Mesothelial cell of epicardium (in vitro differentiated cells): ENCODE measurements at places on chromosomes 3 and 15.

GRCh38 chr15:60905587-60905986 lies 323.5 kb downstream of the RORA start:
- no peak overlapping the region for H3K27ac ChIP-seq
- no peaks in the 10 kb centered on the region for H3K36me3 ChIP-seq
- H3K27me3 ChIP-seq, result peaks cover 10% of the 10 kb centered on the region
- H3K4me3 ChIP-seq, result no peak overlapping the region
- no peak for DNase-seq

DNA sequence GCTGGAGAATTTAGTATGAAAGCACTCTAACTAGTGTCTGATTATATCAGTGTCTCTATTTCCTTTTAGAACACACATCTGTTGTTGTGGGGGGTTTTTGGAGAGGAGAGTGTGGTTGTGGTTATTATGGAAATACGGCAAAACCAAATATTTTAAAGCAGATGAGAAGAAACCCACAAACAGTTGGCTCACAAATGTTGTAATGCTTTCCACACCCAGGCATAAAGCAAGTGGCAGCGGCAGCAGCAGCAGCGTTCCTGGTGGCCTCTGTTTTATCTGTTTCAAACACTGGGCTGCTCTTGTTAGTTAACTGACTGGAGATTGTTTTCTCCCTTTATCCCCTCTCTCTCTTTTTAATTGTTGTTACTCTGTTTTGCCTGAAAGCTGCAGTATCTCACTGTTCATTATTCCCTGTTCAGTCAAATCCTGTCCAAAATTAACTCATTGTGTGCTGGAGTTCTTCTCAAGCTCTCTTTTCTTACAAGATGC lies 1045.5 kb upstream of the NR2F2 start:
- no peaks in the 10 kb centered on the region for H3K36me3 ChIP-seq
- H3K27ac ChIP-seq, result peak overlapping the region; percentile 2
- no peak overlapping the region for H3K4me3 ChIP-seq
- no peaks in the 10 kb centered on the region for H3K27me3 ChIP-seq

GRCh38 chr3:171086914-171087313 lies 60.4 kb upstream of the SLC2A2 start:
- H3K36me3 ChIP-seq, result no peaks in the 10 kb centered on the region
- H3K27me3 ChIP-seq, result no peaks in the 10 kb centered on the region
- H3K27ac ChIP-seq, result no peak overlapping the region
- no peak for DNase-seq
- H3K4me3 ChIP-seq, result no peak overlapping the region

- no peaks in the 10 kb centered on the region for H3K36me3 ChIP-seq
- no peaks in the 10 kb centered on the region for H3K27me3 ChIP-seq
- no peak overlapping the region for H3K4me3 ChIP-seq
- H3K27ac ChIP-seq, result no peak overlapping the region
- peaks cover 5% of the 10 kb centered on the region for H3K4me1 ChIP-seq
These were observed 50.2 kb upstream of the CCR4 start for GRCh38 chr3:32901005-32901932.

- H3K4me3 ChIP-seq, result no peak overlapping the region
- H3K27ac ChIP-seq, result no peak overlapping the region
- no peaks in the 10 kb centered on the region for H3K4me1 ChIP-seq
- H3K27me3 ChIP-seq, result peaks cover 5% of the 10 kb centered on the region
- DNase-seq, result no peak
- H3K36me3 ChIP-seq, result no peaks in the 10 kb centered on the region
These were observed 8.4 kb downstream of the CX3CR1 start for GRCh38 chr3:39271363-39271914.

DNA sequence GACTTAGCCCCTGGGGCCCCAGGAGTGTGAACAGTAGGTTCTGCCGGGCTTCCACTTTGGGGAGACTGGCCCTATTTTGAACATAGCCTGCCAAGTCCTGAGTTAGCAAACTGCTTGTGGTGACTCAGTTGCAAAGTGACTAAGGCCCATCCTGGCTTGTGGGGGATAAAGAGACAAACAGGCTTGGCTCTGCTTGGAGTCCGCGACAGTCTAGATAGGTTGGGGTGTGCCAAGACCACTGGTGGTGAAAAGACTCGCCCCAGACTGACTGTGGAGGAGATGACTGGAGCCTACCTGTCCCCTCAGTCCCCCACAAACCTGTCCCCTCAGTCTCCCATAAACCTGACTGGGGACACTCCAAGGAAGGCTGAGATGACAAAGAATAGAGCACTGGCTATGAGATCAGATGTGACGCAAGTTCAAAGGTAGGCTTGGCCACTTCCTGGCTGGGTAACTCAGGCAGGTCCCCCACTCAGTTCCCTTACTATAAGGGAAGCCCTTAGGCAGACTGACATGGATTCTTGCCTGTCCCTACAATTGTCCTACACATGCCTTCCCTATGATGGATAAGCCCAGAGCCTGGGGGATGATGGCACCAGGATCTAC lies 4.3 kb downstream of the DNASE1L3 start:
- DNase-seq, result no peak
- no peak overlapping the region for H3K4me3 ChIP-seq
- H3K27me3 ChIP-seq, result peaks cover 13% of the 10 kb centered on the region
- no peaks in the 10 kb centered on the region for H3K36me3 ChIP-seq
- H3K27ac ChIP-seq, result no peak overlapping the region

DNA sequence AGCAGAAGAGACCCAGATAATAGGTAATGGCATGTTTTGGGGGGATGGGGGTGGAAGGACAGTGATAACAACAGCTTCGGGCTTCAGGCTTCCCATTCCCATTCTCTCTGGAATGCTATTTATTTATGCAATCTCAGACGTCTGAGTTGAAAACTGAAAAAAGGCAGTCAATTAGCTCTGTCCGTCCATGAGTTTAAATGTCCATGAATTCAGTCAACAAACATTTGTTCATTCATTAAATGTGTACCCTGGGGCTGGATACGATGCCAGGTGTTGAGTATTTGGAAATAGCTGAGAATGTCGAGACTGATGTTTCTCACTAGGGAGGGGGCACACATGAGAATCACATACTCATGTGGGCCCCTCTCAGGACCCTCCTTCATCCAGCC lies 42.4 kb downstream of the AMOTL2 start:
- no peaks in the 10 kb centered on the region for H3K36me3 ChIP-seq
- no peak for DNase-seq
- H3K27me3 ChIP-seq, result no peaks in the 10 kb centered on the region
- H3K4me3 ChIP-seq, result peak overlapping the region; percentile 1
- H3K4me1 ChIP-seq, result peaks cover 68% of the 10 kb centered on the region

GRCh38 chr3:73586190-73586589 lies 38.6 kb downstream of the PDZRN3 start:
- H3K27ac ChIP-seq, result peak overlapping the region; percentile 72
- peaks cover 13% of the 10 kb centered on the region for H3K36me3 ChIP-seq
- DNase-seq, result no peak
- H3K4me3 ChIP-seq, result no peak overlapping the region
- H3K4me1 ChIP-seq, result peaks cover 13% of the 10 kb centered on the region
- no peaks in the 10 kb centered on the region for H3K27me3 ChIP-seq

GRCh38 chr3:44355362-44356033 lies 16.9 kb downstream of the TCAIM start:
- H3K27me3 ChIP-seq, result no peaks in the 10 kb centered on the region
- no peak overlapping the region for H3K27ac ChIP-seq
- H3K4me3 ChIP-seq, result no peak overlapping the region
- peaks cover 22% of the 10 kb centered on the region for H3K36me3 ChIP-seq
- no peak for DNase-seq

GRCh38 chr3:61662861-61663260 lies 101.5 kb downstream of the PTPRG start:
- H3K27me3 ChIP-seq, result no peaks in the 10 kb centered on the region
- no peak overlapping the region for H3K4me3 ChIP-seq
- H3K36me3 ChIP-seq, result no peaks in the 10 kb centered on the region
- DNase-seq, result no peak

DNA sequence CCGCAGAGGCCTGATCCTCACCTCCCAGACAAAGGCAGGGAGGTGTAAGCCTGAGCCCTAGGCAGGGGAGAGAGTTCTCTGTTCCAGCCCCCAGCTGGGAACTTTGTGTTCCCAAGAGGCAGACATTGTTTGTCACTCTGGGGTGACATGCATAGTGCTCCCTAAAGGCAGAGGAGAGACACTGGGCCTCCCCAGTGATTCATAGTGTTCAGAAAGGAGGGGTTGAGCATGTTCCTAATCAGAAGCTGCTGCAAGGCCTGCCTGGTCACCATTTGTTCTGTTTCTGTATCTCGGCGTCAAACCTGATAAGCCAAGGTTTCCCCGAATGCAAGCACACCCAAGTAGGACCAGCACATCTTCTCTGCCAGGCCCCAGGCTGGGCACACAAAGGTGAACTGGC lies 24.0 kb upstream of the SLC6A6 start:
- peaks cover 13% of the 10 kb centered on the region for H3K4me1 ChIP-seq
- H3K27ac ChIP-seq, result no peak overlapping the region
- no peak overlapping the region for H3K4me3 ChIP-seq
- no peaks in the 10 kb centered on the region for H3K27me3 ChIP-seq
- DNase-seq, result no peak

- H3K4me3 ChIP-seq, result no peak overlapping the region
- DNase-seq, result no peak
- H3K27ac ChIP-seq, result no peak overlapping the region
- H3K27me3 ChIP-seq, result no peaks in the 10 kb centered on the region
- H3K4me1 ChIP-seq, result peaks cover 53% of the 10 kb centered on the region
- no peaks in the 10 kb centered on the region for H3K36me3 ChIP-seq
These were observed 17.1 kb upstream of the SLC24A5 start for GRCh38 chr15:48103647-48104046.

GRCh38 chr3:98800401-98800800 lies 37.3 kb downstream of the ST3GAL6 start:
- no peak for DNase-seq
- no peaks in the 10 kb centered on the region for H3K4me1 ChIP-seq
- H3K4me3 ChIP-seq, result no peak overlapping the region
- H3K27ac ChIP-seq, result no peak overlapping the region
- H3K36me3 ChIP-seq, result peaks cover 42% of the 10 kb centered on the region
- no peaks in the 10 kb centered on the region for H3K27me3 ChIP-seq
